Ammon's horn (tissue), 1 donor: ENCODE measurements at places on chromosomes 7 and 10.

DNA sequence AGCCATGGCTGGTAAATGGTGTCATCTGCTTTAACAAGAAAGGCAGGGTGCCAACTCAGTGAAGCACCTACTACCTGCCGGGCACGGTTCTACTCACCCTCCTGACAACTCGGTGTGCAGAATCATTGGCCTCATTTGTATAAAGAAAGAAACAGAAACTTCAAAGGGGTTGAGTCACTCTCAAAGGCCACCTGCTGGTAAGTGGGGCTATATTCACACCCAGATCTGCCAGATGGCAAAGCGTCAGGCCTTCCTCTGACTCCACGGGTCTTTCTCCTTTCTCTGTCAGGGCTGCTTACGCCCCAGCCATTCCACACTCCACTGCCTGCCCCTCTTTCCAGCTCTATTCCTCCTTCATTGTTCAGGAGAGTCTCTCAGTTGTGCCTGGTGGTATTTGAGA is 309.2 kb downstream of the GFRA1 start:
- DNase-seq, result no peak

DNA sequence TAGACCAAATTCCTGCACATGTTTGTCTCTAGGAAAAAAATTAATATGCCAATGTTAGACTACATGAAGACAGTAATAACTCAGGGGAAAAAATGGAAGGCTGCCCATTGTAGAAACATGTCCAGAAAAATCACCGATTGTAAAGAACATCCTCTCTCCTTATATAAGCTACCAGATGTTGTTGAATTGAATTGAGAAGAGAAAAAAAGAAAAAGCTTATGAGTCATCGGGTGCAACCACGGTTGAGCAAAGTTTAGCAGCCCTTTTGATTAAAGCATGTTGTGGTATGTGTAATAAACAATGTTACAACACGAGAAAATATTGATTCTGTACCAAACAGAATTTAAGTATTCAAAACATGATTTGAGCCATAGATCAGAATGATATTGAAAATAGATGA is 102.3 kb upstream of the ARHGAP21 start:
- no peak for DNase-seq

- DNase-seq, result peak; percentile 54
Observed at GRCh38 chr7:73606801-73607691, 17.3 kb downstream of the MLXIPL start.

DNA sequence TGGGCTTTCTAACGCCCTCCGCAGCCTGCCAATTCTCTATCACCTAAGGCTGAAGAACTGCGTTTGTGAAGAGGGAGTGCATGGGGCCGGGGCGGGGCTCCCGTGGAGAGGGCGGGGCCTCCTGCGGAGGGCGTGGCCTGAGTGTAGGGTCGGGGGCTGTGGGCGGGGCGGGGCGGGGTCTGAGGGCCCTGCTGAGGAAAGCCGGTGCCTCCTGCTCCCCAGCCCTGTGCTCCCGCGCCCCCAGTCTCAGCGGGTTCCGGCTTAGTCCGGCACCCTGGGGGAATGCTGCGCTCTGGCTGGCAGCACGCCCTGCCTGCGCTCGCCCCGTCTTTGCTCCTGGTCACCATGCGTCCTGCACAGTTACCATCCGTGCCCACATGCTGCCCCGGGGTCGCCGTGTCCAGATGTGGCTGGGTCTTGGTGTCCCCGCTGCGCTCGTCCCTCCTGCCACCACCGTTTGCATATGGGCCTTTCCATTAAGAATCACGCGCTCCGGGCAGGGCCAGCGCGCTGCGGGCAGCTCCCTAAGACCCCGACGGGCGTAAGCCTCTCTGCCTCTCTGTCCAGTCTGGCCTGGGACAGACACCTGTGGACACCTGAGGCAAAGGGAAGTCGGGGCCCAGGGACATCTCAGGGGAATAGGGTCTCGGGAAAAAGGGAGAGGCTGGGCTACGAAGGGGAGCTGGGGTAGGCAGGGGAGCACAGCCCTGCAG is 144.0 kb upstream of the RET start:
- no peak for DNase-seq

GRCh38 chr7:157844141-157844540 is 507.3 kb downstream of the DNAJB6 start:
- DNase-seq, result no peak

- no peak for DNase-seq
Observed at GRCh38 chr10:123160311-123160980, 6.2 kb downstream of the BUB3 start.

GRCh38 chr7:47104206-47104549 is 477.7 kb downstream of the TNS3 start:
- no peak for DNase-seq

DNA sequence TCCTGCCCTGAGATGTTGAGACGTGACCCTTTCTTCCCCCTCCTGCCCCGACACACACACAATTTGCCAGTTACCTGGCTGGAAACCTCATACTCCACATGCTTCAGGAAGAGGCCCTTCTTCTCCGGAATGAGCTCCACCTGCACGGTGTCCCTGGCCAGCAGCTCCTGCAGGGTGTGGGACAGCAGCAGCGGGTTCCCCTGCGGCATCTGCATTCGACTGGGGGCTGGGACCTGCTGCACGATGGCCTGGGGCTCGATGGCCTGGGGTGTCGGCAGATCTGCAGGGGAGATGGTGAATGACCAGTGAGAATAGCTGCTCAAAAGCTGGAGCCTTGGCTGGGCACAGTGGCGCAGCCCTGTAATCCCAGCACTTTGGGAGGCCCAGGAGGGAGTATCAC is 36.0 kb downstream of the NUDT1 start:
- DNase-seq, result no peak

DNA sequence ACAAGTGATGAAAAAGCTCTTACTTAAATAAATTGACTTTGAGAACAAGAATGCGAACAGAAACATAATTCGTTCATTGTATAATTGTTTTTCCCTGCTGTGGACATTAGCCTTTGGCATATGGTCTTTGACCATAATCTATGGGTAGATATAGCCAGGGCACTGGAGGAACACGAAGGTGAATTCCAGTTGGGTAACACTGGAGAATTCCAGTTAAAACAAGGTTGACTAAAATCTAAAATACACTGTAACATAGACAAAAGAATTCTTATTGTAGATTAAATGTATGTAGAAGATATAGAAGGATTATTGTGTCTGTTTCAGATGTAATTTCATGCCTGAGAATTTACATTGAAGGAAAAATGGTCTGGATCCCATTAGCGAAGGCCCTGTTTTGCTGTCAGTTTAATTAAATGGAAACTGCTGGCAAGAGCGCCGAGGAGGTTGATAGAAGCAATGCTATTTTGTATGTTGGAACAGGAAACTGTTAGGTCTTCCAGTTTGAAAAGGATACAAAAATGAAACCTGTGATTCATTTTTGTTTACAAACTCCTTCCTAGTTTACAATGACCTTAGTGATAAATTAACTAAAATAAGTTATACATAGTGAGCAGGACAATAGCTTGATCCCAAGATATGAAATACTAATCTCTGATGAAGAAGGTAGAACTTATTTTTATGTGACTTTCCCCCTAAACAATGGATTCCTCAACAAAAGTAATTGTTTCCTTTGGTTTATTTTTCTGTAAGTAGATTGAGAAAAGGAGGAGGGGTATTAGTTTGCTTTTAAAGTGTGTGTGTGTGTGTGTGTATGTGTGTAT is 68.9 kb downstream of the ARID5B start:
- DNase-seq, result no peak

DNA sequence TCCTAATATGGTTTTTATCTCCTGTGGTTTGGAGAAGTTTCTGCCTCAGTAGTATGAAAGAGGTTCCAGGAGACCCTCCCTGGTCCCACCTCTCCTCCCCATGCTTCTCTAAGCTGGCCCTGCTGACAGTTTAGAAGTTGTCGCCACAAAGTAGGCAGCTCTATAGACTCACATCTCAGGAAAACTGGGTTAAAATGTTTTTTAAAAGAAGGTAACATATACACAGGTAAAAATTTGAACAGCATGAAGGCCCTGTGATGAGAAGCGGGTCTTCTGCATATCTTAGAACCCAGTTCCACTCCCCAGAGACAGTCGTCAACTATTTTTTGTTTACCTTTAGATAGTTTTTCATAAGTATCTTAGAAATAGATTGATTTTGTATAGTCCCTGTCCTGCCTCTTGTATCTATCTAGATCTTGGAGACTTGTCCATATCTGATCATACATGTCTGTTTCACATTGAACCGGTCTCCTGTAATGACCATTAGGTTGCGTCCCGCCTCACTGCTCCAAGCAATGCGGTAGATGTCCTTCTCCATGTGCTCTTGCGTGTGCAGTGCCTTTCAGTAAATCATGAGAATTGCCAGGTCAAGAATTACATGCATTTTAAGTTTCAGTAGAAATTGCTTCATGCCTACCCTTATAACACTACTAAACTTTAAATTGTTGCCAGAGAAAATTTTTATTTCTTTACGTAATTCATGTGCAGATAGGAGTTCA is 2.2 kb downstream of the DUSP5 start:
- DNase-seq, result no peak

DNA sequence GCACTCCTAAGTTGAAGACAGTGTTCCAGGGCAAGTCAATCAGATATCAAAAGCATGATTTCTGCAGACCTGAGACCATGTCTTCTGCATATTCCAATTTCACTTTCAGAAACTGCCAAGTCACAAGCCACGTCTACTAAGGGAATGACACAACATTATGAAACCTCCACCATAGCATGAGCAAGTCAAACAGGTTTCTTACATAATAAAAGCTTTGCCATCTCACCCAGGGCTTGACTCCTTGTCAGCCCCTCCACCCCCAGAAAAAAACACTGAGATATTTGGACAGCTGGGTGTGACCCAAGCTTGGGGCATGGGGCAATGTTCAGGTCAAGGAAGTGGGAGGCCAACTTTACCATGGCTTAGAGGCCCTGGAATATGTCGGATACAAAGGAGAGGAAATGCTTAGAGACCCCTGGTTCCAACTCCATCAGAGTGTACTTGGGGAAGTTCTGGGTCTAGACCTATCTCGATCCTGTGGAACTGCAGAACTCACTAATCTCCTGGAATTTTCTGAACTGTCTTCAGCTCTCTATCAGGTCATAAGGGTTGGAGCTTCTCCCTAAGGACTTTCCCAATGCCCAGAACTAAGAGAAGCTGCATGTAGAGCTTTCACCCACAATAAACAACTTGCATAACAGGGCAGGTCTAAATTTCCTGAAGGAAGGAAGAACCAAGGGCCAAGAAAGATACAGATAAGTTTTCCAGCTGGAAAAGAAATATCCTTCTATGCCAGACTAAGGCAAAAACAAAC is 80.6 kb upstream of the NAMPT start:
- DNase-seq, result no peak

GRCh38 chr10:132802048-132802447 is 16.1 kb upstream of the NKX6-2 start:
- DNase-seq, result no peak

GRCh38 chr7:2515424-2516193 is 4.0 kb upstream of the LFNG start:
- DNase-seq, result no peak

- DNase-seq, result peak; percentile 28
Observed at GRCh38 chr7:149422162-149422913, 38.5 kb downstream of the ZNF777 start.

GRCh38 chr10:34405611-34406462 is 409.3 kb downstream of the PARD3 start:
- DNase-seq, result no peak

GRCh38 chr7:91636728-91637127 is 243.8 kb downstream of the MTERF1 start:
- no peak for DNase-seq

DNA sequence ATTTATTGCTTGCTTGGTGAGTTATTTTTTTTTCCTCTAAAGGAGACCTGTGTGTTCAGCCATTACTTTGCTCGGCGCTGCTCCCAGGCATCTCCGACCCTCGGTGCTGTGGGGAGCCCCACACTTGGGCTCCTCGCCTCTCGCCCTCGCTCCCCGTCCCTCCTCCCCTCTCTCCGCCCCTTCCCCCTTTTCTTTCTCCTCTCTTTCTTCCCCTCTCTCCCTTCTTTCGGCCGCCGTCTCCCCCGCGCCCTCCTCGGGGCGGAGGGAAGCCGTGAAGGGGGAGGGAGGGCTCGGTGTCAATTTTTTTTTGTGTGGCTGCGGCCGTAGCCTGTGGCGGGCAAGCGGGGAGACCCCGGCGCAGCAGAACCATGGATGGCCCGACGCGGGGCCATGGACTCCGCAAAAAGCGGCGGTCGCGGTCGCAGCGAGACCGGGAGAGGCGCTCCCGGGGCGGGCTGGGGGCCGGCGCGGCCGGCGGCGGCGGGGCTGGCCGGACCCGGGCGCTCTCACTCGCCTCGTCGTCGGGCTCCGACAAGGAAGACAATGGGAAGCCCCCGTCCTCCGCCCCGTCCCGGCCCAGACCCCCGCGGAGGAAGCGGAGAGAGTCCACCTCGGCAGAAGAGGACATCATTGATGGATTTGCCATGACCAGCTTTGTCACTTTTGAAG is 1.1 kb downstream of the AUTS2 start:
- DNase-seq, result peak; percentile 13

DNA sequence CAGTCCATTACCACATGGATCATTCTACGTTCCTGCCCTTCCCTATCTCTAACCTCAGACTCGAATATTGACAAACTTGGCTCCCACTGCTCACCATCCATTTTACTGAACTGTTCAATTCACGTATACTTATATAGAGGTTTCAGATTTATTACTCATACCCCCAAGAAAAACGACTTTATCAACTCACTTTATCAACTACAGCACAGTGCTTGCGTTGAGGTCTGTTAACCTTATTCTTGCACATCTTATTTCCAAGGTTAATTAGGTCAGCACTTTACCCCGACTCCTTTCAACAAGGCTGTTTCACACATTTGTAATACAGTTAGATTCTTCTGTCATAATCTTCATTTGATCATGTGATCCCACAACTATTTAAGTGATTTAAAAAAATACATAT is 162.3 kb upstream of the AHR start:
- no peak for DNase-seq

DNA sequence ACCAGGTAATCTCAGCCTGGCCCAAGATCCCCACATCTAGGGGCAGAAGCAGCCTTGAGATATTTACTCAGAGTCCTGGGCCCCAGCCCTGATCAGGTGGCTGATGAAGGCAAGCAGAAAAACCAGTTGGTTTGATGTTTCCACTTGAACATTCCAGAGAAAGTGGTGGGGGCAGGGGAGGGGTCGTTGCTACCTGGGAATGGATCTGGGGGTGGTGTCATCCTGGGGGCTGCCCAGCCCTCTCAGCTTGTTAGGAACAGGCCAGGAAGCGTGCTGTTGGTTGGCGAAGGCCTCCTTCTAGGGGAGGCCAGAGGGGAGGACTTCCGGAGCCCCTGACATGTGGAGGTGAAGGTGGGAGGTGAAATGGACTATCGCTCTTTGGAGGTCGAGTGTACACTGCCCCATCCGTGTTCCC is 3.7 kb upstream of the ABHD11 start:
- no peak for DNase-seq

- no peak for DNase-seq
Observed at GRCh38 chr10:5325076-5325475, 39.7 kb upstream of the UCN3 start.

GRCh38 chr10:17115683-17116082 is 13.9 kb downstream of the CUBN start:
- DNase-seq, result no peak
